ENCODE measurements at places on chromosomes 11 and 22.

GRCh38 chr11:128865490-128865889, 1.6 kb downstream of the KCNJ1 start:
- no peak for DNase-seq

DNA sequence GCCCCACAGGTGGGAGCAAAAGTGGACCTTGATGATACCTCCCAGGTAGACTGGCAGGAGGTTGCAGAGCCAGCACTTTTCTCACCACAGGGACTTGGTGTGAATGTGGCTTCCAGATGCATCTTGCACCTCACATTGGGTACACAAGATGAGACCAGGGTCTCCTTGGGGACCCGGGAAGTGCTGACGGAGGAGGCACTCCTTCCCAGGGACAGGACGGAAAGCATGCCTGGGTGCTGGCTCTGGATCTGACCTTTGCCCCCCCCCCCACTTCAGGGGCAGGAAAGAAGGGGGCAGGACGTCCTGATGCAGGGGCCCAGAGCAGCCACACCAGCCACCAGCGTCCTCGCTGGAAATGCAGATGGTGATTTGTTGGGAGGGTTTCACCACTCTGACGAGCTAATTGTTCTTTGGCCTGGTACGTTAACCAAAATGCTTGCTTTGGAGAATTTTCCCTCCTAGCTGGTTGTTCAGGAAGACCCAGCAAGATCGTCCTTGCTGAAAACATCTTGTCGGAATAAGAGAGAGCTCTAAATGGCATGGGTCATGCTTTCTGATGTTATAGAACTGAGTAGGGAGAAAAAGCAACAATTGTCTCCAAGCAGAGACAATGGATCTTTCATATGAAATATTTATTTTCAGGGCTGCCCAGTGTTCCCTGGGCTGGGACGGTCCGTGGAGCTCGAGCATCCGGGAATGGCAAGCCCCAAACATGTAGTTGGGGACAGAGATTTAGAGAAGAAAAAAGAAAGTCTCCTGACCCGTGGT, 74.4 kb upstream of the PPARA start:
- DNase-seq = no peak

GRCh38 chr11:132080127-132080526, 709.7 kb downstream of the NTM start:
- no peak for DNase-seq

- DNase-seq = no peak
Observed at GRCh38 chr11:118002541-118003423, 16.6 kb downstream of the IL10RA start.

DNA sequence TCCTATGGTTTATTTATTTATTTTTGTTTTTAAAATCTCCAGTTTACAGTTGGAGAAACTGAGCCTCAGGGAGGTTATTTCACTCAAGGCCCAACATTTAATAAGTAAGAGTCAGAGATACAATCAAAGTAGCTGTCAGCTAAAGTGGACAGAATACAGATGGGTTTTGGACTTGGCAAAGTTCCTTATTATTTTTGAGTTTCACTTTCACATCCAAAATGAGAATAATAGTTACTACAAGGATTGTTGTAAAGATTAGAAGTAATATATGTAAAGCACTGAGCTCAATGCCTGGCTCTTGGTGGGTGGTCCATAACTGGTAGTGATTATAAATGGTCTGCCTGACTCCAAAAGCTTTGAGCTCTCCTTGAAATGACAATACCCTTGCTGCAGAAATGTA, 87.5 kb upstream of the SESN3 start:
- DNase-seq = no peak
